ENCODE measurements at places on chromosomes 3 and 15.

GRCh38 chr15:77418966-77419835 lies 703 bp downstream of the PEAK1 start:
- peak; percentile 62 for DNase-seq

GRCh38 chr3:52453496-52454249 lies at the start of gene TNNC1:
TSS of gene TNNC1 (minus strand) at chr3:52454041. CDS start at chr3:52454015, 26 bp downstream.
- no peak for DNase-seq

GRCh38 chr15:75578948-75579920 lies at the start of gene PTPN9:
TSS of gene PTPN9 (minus strand) at chr15:75579315. CDS start at chr15:75578776, 539 bp downstream.
- peak; percentile 95 for DNase-seq

DNA sequence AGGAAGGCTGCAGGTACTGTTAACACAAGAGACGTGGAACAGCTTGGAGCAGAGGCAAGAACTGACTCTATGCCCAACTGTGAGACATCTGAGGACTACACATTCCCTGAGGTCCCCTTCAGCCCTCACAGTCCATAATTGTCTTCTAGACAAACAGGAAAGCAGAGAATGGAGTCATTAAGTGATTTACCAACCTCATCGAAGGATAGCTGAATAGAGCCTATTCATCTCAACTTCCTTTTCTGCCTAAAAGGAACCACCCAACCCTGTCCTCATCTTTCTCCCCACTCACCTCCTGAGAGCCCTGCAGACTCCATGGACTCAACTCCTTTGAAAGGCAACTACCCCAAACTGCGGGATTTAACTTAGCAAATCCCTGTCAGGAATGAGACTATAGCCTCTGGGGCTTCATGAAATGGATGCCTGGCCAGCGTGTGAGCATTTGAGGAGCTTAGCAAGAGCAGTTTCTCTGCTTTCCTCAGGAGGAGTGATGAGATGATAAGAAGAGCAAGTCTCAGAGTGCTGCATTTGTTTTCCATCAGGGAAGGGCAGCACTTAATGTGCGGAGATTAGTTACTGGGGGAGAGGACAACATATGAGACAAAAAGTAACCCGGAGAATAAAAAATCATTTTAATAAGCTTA lies 61.5 kb upstream of the FILIP1L start:
- DNase-seq: no peak

DNA sequence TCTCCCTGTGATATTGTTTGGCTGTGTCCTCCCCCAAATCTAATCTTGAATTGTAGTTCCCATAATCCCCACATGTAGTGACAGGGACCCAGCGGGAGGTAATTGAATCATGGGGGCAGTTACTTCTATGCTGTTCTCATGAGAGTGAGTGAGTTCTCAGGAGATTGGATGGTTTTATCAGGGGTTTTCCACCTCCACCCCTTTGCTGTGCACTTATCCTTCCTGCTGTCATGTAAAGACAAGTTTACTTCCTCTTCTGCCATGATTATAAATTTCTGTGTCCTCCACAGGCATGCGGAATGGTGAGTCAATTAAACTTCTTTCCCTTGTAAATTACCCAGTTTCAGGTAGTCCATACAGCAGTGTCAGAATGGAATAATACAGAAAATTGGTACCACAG lies 24.7 kb downstream of the TUSC7 start:
- DNase-seq: no peak

GRCh38 chr3:72628065-72628464 lies 220.2 kb downstream of the SHQ1 start:
- peak; percentile 44 for DNase-seq

DNA sequence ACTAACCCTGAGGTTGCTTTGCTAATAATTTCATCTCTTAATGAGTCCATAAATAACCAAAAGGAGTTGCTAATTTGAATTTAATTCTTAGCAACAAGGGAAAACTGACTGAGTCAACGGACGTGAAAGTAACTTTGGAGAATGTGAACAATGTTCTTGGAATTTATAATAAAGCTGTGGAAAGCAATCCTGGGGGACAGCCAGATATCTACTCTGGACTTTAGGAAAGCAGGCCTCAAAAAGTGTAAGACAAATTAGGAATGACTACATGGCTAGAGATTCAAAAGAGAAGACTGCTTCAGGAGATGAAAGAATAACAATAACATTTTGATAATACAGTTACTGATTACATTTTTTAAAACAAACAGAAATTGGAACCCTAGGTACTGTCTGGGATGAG lies 318.4 kb upstream of the COL8A1 start:
- DNase-seq: no peak

GRCh38 chr3:66304293-66304692 lies 83.5 kb downstream of the SLC25A26 start:
- no peak for DNase-seq

DNA sequence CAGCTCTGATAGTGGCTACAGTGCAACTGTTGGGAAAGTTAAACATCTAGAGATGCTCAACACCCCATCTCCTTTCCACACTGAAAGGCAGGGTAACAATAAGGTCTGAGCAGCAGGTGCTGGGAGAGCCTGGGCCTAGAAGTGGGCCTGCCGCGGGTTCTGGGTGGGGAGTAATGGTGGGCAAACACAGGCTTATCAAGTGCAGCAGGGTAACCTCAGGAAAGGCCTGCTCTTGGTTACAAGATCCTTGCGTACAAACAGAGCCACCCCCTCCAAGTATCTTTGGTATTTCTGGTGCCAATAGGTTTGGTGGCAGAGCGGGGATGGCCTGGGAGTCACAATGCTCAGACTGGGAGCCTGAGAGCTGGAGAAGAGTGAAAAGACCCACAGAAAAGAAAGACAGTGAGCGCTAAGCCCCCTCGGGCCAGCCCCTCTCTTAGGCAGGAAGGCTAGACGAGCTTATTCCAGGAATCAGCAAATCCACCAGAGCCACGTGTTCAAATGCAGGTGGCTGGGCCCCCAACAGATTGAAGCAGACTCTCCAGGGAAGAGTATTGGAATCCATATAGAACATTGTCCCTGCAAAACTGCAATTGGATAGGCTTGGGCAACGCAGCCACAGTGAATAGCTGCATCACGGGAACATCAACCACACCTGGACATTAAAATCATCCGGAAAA lies 2.7 kb downstream of the IQSEC1 start:
- DNase-seq: no peak

DNA sequence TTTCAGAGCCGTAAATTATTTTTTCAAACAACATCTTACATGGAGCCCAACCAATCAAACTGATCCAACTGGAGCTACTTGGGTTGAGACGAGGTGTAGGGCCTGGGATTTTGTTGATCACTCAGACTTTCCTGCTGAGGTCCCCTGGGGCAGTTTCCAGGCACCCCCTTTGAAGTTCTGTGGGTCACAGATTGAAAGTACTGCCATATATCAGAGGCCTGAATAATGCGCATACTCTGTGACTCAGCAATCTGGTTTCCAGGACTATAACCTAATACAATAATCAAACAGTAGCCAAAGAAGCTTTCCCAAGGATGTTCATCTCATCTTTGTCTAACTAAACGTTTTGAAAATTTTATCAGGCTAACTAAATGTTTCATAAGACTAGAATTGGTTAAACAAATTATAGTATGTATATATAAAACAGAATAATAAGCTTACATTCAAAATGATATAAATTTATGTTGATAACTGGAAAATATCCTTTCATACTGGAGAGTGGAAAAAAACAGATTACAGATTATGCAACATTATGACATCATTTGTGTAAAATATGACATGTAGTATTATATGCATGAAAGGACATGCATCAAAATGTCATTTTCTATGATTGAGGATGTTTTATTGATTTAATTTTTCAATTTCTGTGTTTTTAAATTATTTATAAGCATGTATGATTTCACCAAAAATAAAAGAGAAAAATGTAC lies 617.1 kb downstream of the NTRK3 start:
- DNase-seq: no peak

DNA sequence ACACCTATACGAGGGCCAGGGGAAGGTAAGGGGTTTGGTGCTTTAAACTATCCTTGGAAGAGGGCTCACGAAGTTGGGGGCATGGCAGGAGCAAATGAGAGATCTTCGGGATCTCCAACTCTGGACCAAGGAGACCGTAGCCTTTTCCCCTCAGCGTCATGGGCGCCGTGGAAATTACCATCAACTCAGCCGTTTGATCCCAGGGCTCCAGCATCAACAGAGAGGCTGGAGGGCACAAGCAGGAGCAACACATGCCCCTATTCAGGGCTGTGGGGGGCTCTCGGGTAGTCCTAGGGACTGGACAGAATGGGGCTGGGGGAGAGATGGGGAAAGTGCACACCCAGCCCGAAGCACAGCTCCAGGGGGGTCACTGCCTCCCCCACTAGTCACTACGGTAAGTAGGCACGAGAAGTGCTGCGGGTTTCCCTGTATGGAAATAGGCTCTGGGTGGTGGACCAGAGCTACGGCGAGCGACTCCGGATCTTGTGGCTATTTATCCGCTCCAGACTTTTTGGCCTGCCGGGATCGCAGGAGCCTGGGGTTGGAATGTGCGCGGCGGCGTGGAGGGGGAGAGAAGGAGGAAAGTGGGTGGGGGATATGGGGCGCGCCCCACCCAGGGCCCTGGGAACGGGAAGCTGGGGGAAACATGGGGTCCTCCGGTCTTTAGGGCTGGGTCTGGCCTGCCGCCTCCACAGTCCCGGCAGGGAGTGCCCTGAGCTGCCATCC lies 539 bp upstream of the LAMB2 start:
- peak; percentile 42 for DNase-seq

DNA sequence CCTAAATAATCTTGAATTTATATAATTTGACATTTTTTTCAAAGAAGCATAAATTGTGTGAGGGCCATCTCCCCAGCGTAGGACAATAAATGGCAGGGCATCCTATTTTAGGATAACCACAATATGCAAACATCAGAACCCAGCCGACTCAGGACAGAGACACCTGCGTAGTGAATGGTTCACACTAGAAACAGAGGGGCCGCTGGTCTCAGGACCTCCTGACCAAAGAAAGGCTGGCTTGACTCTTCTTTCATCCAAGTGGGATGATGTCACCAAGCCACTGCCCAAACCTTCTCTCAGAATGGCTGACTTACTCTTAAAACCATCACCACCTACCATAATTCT lies 162.1 kb downstream of the FOXP1 start:
- DNase-seq: no peak

GRCh38 chr3:69594286-69594685 lies 145.0 kb upstream of the MITF start:
- DNase-seq: no peak

DNA sequence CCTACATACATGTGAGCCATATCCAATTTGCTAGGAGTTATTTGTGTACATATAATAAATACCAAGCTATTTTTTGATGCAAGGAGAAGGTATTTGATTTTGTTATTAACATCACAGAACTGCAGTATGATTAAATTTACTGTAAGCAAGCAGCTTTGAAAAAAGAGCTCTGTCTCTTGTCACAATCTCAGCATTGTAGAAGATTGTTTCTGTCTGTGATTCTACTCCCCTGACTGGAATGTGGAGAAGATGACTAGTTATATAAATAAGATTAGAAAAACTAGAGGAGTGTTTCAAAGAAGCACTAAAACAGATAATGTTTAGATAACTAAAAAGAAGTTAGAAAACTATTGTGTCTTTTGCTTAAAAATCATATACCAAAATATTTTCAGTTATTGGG lies 17.1 kb upstream of the DCBLD2 start:
- no peak for DNase-seq

GRCh38 chr3:107796791-107797190 lies 274.0 kb downstream of the BBX start:
- peak; percentile 53 for DNase-seq

GRCh38 chr3:4741404-4742307 lies 237.6 kb upstream of the BHLHE40 start:
- DNase-seq: peak; percentile 92

GRCh38 chr3:48301800-48302166 lies 31.7 kb downstream of the SPINK8 start:
- DNase-seq: peak; percentile 34

GRCh38 chr3:78791753-78792152 lies 976.0 kb downstream of the ROBO1 start:
- DNase-seq: no peak

- DNase-seq: no peak
These were observed 36.9 kb downstream of the NTRK3 start for GRCh38 chr15:88219623-88220022.

- DNase-seq: no peak
These were observed 3.1 kb upstream of the SPATA12 start for GRCh38 chr3:57057351-57057750.

DNA sequence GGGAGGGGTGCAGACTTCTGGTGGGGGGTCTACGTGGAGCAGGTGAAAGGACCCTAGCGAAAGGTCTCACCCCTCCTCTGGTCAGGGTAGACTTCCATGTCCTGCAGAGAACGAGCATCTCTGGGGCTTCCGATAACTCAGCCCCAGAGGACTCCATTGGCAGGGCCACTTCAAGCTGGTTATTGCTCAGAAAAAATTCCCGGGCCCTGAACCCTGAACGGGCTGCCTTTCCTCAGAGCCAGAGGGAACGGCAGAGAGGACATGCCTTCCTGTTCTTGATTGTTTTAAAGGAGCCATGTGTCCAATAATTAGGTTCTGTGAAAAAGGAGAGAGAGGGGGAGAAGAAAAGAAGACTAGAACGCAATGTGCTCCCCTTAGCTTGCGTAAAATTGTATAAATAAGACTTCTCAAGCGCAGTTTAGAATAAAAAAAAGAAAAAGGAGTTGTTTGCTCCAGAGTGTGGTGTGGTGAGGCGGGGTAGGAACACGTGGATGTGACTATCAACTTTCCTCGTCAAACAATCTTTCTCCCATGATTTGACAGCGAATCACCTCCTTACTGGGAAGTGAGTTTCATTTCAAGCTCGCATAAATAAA lies 193.4 kb upstream of the UBE2E1 start:
- no peak for DNase-seq

DNA sequence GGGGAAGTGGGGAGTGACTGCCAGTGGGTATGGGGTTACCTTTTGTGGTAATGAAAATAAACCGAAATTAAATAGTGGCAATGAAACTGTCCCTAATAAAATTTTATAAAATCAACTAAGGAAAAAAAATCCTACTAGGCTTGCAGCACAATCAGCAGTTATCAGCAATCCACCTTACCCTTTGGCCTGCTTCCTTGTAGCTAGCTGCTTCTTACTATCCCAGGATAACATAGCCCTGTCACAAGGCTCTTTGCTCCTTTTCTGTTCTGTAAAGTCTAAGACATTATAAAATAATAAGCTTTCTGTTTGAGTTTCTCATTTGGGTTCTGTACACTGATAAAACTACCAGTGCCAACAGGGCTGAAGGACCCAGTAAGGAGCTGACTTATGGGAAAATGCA lies 23.0 kb upstream of the CTXND1 start:
- no peak for DNase-seq

- no peak for DNase-seq
These were observed 7.8 kb downstream of the CCDC80 start for GRCh38 chr3:112633191-112633590.

- no peak for DNase-seq
These were observed 184.6 kb upstream of the TRIM42 start for GRCh38 chr3:140493271-140493670.

DNA sequence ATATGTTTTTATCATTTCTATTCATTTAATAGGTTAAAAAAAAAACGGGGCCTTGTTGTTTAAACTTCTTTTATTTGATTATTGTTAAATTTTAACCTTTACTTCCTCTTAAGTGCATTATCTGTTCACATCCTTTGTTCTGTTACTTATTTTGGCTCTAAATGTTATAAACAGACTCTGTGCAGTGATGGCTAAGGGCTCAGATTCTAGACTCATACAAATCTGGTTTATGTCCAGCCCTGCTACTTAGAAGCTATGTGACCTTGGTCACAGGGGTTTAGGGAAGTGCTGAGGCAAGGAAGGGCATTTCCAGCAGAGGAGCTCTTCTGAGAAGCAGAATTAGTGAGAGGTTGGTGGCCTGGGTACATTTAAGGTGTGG lies 55.3 kb upstream of the VILL start:
- DNase-seq: no peak

GRCh38 chr3:27239951-27240350 lies 129.2 kb downstream of the NEK10 start:
- no peak for DNase-seq
